Stimulated activated CD4-positive, alpha-beta T cell treated with anti-CD3 and anti-CD28 coated beads, Interleukin-2, amount 100 ng/mL, for 4 hours (primary cell): ENCODE measurements at places on chromosomes 6 and 20.

DNA sequence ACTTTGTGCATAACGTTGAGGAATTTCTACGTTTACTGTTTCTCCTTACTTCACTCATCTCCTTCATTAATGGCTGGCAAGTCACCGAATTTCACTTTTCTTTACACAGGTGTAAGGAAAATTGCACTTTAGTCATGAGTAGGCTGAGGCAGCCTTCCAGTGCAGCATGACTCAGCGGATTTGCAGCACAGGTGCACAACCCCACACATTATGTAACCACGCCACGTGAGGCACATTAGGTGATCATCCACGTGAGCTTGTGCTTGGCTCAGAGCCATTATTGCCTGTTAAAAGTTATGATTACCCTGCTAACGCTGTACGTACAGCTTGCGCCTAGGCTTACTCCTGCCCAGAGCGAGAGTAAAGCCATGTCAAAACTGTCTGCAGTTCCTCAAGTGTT is 158.8 kb downstream of the NKAIN2 start:
- no peak for DNase-seq

DNA sequence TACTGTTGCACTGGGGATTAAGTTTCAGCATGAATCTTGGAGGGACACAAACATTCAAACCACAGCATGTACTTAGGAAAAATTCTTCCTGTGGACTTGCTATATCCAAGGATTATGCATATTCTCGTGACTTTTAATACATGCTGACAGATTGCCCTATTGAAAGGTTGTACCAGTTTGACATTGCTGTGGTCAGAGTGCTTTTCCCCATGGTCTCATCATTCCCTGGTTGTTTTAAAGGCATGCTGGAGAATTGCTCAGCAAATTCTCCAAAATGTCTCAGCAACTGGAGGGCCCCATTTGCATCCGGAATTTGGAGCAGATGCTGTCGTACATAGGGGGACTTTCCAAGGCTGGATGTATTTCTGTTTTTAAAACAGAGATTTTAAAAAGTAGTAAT is 7.4 kb downstream of the HECA start:
- DNase-seq = no peak

GRCh38 chr6:163992701-163993100 is 578.2 kb downstream of the QKI start:
- DNase-seq = no peak

GRCh38 chr6:158010591-158011477 is 29.2 kb downstream of the SYNJ2 start:
- DNase-seq = no peak

DNA sequence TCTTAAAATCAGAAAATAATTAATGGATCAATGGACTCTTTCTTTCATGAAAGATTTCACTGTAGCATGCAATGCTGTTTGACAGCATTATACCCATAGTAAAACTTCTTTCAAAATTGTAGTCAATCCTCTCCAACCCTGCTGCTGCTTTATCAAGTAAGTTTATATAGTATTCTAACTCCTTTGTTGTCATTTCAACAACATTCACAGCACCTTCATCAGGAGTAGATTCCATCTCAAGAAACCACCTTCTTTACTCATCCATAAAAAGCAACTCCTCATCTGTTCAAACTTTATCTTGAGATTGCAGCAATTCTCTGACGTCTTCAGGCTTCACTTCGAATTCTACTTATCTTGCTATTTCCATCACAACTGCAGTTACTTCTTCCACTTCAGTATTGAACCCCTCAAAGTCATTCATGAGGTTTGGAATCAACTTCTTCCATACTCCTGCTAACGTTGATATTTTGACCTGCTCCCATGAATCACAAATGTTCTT is 26.4 kb upstream of the BACH2 start:
- DNase-seq = no peak

- no peak for DNase-seq
These were observed 347.7 kb downstream of the BCKDHB start for GRCh38 chr6:80454197-80454596.
